ENCODE measurements at places on chromosomes 12 and 14.

DNA sequence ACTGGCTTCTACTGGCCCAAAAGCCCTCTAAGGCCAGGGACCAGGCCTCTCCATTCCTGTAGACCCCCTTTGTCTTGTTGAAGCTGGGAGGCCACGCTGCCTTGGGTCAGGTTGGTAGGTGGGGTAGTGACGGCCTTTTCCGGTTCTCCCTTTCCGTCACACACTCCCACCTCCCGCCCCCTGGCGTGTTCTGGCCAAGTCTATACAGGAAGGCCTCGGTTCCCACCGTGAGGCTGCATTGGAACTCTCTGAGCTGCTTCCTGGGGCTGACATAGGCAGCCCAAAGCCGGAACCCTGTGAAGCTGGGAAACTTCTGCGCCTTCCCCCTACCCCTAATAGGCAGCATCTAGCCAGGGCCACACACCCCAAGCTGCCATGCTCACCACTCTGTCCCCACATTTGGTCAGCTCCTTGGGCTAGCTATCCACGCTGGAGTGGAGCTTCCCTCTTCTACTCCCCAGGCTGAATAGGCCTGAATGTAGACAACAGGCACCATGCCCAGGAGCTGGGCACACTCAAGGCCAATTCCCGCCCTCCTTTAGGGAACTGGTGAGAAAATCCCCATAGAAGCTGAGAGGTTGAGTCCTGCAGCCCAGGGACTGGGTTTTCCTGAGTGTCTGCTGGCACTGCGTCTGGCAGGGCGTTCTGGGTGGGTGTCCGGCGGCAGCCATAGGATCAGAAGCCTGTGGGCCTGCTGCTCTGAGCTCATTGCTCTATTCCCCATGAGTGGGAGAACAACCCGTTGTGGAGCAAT, 35.7 kb downstream of the RIN3 start:
- no peak for DNase-seq

- DNase-seq: no peak
These were observed 1209.5 kb downstream of the SLC16A7 start for GRCh38 chr12:60805364-60805763.

DNA sequence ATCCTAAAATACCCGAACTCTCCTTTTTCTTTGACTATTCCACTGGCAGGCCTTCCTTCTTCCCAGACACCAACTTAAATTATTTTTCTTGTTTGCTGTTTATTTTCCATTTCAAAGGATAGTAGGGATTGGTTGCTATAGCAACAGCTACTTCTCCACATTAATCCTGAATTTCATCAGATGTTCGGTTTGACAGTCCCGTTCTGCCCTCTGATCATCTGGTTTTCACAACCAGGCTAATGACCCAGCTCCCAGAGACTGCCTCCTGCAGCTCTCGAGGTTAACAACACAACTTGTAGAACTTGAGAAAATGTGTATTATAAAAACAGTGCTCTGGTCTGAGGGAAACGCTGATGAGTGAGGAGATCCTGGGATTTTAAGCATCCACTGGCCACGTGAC, 45.5 kb downstream of the NUAK1 start:
- no peak for DNase-seq

- no peak for DNase-seq
These were observed 22.9 kb upstream of the RNF34 start for GRCh38 chr12:121376754-121377697.

DNA sequence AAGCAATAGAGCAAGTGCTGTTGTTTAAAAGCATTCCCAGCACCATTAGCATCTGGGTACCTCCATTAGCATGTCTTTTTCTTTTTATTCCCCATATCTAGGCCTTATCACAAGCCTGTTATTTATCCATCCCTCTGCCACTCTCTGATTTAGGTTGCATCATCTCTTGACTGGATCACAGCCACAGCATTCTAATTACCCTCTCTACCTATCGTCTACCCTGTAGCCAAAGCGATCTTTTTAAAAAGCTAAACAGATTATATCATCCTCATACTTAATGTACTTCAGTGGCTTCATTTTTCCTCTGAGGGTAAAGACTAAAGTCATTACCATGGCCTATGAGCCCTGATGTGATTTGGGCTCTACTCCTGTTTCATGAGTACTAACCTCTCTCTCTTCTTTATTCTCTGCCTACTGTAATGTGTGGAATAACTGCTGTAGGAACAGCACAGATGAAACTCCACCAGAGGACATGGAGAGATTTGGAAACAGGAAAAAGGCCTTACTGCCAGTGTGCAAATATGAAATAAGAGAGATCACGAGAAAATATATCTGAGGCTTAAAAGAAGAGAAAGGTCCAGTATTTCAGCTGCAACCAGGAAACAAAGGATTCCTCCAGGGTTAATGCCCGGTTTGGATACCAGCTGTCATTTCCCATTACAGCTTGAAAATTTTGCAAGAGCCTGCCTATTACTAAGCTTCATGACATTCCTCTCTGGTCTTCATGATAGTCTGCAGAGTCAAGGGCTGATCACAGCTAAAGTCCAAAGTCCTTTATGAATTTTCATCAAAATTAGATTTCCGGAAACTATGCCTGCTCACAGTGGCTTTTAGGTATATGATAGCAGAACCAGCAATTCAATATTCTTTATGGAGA, 422.5 kb upstream of the PDE3A start:
- DNase-seq: no peak

- DNase-seq: no peak
These were observed 78.3 kb upstream of the BDKRB2 start for GRCh38 chr14:96126339-96126782.

GRCh38 chr12:55682087-55682796, 25.5 kb downstream of the ITGA7 start:
- DNase-seq: no peak

GRCh38 chr12:132668191-132669088, 18.7 kb downstream of the POLE start:
- DNase-seq: no peak

DNA sequence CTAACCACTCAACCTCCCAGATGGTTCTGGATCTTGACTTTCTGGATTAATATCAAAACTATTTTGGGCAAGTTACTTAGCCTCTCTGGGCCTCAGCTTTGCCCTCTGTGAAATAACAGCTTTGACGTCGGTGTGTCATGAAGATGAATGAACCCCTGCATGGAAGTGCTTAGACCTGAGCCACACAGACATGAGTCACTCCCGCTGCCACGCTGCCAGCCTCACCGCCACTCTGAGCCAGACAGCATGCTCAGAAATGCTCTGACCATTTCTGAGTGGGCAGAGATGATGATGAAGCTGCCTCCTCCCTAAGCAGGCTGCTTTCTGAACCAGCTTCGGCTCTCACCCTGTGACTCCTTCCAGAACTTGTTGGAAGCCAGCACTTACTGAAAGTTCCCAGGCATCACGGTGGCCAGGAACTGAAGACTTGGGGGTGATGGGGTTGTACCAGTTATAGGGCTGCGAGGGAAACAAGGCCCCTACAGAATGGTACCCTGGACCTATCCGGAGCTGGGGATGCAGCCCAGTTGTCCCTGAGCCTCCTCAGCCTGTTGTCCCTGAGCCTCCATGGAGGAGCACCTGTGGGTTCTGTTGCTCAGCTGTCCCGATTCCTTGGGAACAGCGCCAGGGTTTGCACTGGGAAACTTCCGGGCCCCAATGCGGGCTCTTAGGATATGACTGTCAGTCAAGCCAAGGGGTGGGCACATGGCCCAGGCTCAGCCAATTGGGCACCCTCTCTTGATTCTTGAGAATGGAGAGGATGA, 2.0 kb upstream of the CCDC197 start:
- no peak for DNase-seq

DNA sequence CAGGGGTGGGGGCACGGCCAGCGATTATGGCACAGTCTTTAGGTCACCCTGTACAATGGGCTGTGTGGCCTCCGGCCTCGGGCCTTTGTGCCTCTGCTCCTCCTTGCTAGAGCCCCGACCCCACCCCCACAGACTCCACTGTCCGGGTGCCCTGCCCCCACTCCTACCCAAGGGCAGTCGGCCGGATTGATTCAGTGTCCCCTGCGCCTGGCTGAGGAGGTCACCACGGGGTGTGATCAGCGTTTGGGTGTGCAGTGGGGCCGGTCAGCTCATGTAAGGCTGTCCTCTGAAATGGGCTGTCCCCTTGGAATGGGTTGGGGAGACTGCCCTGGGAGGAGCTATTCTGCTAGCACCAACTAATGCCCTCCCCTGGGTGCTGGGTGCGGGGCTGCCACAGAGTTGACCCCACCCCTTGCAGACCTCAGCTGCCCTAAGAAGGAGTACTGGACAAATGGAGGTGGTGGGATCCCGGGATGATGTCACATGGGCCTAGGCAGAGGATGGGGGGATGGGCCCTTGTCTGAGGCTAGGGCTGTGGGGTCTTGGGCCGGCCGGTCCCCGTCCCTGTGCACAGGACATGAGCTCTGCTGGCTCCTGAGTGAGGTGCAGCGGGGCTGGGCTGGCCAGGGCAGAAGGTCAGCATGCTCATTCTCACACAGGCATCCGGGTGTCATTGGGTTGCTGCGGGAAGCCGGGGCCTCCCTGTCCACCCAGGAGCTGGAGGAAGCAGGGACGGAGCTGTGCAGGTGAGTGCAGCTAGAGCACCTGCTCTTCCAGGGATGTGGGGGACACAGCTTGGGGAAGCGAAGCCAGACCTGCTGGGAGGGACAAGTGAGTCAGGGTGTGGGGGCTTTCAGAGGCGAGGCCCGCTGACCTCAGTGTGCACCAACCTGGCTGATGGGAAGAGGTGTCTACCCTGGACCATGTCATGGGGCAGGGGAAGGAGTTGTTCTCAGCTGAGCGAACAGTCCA, 23.4 kb downstream of the ASPG start:
- DNase-seq: no peak

- no peak for DNase-seq
These were observed 58.5 kb upstream of the TMPO start for GRCh38 chr12:98456576-98457573.

DNA sequence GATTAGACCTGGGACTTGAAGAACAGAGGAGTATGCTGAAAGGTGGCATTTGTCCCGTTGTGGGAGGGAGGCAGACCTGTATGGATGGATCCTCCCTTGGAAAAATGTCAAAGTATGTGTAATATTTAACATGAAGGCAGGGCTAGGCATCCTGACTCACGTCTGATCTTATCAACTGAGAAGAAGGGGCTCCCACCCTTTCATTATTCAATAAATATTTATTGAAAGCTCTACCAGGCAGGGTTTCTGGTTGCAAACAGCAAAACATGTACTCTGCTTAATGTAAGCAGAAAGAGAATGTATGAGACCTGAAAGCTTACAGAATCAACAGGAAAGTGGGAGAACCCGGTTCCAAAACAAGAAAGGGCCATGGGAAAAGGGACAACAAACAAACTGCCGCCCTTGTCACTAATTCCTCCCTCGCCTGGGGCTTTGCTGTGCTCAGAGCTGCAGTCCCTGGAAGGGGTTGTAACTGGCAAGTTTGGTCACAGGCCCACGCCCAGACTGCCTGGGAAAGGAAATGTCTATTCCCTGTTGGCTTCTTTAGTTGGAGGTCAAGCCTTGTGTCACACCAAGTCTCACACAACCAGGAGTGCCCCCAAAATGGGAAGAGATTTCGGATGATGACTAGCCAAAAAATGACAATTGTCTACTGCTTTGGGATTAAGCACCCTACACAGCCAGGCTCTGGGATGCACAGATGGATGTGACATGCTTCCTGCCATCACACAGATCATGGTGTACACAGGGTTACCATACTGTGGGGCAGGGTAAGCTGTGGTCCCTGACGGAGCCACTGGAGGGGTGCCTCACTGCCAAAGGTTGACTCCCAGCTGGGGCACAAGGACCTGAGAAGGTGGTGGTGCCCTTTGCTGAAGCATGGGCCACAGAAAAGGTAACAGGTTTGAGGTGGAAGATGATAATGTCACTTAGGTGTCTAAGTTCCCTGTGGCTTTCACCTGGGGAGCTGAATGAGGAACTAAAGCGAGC, 36.8 kb downstream of the RAB35 start:
- DNase-seq: no peak

DNA sequence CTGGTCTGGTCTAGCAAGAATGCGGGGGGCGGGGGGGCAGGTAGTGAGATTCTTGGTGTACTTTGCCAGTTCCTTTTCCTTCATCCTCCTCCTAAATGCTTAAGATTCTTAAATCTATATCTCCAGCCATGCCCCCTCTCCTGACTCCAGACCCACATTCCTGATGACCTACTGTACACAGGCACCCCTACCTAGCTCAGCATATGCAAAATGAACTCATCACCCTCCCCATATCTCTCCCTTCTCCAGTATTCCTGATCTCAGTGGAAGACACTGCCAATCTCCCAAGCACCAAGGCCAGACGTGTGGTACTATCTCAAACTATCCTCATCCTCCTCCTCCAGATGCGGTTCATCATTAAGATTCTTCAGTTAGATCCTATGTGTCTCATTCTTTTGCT, 215.8 kb downstream of the SPTSSA start:
- DNase-seq: no peak

DNA sequence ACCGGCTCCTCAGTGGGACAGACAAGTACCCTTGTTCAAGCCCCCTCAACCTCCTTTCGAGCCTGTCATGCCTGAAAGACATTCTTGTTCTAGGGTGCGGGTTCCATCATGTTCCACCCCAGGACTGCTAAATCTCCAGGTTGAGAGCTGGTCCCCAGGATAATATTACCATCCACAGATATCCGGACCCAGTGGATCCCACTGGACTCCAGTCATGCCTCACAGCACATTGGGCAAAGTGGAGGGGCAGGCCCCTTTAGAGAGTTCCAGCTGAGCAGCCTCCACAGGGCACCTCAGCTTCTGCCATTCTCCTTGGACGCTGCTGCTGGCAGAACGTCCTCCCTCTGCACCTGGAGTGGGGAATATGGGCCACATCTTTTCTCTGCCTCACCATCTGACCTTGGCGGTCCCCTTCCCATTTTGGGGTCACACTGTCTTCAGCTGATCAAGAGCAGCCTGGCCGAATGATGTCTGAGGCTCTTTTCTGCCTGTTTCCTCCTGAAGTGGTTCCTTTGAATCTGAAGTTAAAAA, 137.4 kb downstream of the BCL11B start:
- peak; percentile 2 for DNase-seq

GRCh38 chr14:101797856-101798255, 36.3 kb downstream of the PPP2R5C start:
- no peak for DNase-seq

Data from activated CD4-positive, alpha-beta T cell treated with anti-CD3 and anti-CD28 coated beads for 1 hour (primary cell).